ENCODE measurements at places on chromosomes 5 and 9.

GRCh38 chr9:121566481-121567465, 67.1 kb upstream of the GGTA1 start:
- DNase-seq, result no peak

DNA sequence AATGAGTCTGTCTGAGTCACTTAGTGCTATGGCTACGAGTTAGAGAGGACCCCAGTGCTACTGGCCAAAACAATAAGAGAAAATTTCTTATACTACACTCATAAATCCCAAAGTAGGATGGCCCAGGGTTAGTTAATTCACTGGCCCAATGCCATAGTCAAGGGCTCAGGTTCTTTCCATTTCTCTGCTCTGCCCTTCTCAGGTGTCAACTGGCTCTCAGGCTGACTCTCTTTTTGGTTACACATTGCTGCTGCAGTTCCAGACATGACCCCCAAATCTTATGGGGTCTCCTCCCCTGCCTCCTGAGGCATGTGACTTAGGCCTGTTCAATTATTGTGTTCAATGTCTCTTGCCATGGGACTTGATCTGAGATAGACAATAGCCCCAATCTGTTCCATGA, 70.4 kb downstream of the ARHGEF37 start:
- DNase-seq, result peak; percentile 9

DNA sequence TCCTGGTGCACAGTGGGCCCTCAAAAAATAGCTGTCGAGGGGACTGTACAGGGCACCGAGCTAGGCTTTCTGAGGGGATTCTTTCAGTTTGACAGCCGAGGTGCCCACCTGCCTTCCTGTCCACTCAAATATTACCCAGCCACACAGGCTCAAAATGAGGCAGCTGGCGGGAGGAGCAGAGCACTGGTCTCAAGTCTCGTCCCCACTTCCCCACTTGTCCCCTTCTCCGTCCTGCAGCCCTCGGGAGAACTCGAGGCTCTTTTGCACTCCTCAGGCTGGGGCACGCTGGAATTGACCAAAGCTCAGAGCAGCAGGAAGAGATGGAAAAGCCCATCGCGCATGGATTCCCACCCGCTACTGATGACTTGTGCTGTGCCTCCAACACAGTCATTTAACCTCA, 185.2 kb downstream of the HSPA4 start:
- peak; percentile 57 for DNase-seq

DNA sequence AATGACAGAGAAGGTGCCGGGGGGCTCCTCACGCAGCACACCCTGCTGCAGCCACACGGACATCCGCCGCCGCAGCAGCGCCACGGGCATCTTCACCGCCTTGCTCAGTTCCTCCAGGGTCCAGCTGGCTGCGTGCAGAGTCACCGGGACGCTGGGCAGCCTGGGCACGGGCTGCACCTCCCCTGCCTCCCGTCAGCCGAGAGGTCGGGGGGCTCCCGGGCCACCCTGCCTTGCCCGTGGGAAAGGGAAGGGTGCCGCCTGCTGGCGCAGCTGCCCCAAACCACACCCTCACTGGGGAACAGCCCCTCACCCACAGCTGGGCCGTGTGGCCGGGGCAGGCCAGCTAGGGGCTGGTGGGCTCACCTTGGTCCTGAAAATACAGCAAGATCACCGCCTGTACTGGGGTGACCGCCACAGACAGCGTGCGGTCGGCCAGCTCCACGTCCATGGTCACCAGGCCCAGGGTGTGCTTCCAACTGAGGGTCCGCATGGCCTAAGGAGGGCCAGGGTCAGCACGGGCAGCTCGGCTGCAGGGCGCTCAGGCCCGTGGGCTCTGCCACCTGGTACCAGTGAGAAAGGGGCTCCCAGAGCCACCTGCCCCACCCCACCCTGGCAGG, 3.6 kb upstream of the TMEM210 start:
- no peak for DNase-seq

DNA sequence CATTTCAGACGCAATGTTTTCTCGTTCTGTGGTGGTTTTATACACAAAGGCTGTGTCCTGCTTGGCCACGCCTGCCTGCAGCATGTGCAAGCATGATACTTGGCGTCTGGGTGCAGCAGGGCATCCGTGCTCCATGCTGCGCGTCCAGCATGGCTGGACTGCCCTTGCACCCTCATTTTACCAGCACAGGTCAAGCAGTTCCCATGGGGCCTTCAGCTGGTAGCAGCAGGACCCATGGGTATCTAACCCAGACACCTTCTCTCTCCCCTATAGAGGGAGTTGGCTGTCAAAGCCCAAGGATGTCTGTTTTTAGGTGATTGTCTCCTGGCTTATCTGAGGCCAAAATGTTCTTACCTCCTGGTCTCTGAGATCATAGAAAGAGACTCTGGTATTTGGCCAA, 158.3 kb upstream of the PITX1 start:
- peak; percentile 68 for DNase-seq
